ENCODE measurements at places on chromosomes 11 and 22.

- DNase-seq: peak; percentile 79
Measured at GRCh38 chr22:46546466-46547178, 9.2 kb upstream of the CELSR1 start.

- no peak for DNase-seq
Measured at GRCh38 chr11:78209478-78209877, 20.8 kb downstream of the USP35 start.

GRCh38 chr11:120139316-120140069 is 1.6 kb upstream of the TRIM29 start:
- no peak for DNase-seq

DNA sequence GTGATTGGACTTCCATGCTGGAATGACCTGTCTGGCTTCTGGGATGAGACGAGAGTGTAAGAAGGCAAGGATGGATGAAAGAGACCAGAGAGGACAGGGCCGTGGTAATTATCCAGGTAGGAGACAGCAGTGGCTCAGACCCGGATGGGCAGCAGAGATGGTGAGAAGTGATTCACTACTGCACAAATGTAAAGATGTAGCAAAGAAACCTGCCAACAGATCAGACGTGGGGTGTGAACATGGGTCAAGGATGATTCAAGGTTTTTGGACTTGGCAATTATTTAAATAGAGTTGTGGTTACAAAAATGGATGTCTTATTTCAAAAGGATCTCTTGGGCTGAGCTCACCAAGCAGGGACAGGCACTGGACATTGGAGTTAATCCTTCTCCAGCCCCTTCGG is 32.7 kb downstream of the RIBC2 start:
- peak; percentile 38 for DNase-seq

GRCh38 chr11:93743291-93743690 is 1.8 kb downstream of the C11orf54 start:
- no peak for DNase-seq

GRCh38 chr11:121715405-121715804 is 262.6 kb upstream of the SORL1-AS1 start:
- DNase-seq: no peak

- DNase-seq: no peak
Measured at GRCh38 chr22:40705918-40706682, 26.8 kb downstream of the MCHR1 start.

- no peak for DNase-seq
Measured at GRCh38 chr22:41672780-41673509, 15.7 kb downstream of the SNU13 start.

GRCh38 chr22:50276143-50276542 is 6.0 kb upstream of the MAPK11 start:
- DNase-seq: peak; percentile 51

DNA sequence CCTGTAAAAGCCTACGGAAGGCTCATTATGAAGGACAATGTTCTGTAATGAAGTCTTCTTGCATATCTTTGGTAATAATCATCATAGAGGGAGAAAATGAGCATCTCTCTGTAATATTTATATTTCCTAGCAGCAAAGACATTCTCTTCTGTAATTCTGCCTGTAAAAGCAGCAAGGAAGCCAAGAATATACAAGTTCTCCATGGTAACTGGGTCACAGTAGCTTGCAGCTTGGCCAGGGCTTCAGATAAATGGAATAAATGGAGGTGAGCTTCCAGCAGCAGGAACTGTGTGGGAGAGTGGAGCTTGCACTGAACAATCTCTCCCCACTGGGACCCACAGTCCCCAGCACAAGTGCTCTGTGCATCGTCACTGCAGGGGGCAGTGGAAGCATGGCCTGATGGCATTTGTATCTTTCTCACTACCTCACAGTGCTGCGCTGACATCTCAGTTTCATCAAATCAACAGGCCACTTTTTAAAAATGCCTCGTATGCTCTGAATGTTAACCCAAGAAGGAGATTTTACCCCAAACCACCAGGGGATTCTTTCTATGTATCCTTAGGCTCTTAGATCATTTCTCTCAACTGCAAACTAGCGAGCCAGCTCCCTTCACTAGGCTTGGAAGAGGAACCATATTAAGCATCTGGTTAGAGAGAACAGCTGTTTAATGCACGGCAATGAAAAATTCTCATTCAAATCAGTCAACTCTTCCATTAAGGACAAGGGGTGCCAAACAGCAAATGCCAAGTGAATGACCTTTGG is 1059.7 kb downstream of the OPCML start:
- peak; percentile 6 for DNase-seq

GRCh38 chr11:45624095-45624494 is 41.3 kb downstream of the CHST1 start:
- DNase-seq: no peak

GRCh38 chr22:46954781-46955180 is 192.3 kb downstream of the TBC1D22A start:
- no peak for DNase-seq

DNA sequence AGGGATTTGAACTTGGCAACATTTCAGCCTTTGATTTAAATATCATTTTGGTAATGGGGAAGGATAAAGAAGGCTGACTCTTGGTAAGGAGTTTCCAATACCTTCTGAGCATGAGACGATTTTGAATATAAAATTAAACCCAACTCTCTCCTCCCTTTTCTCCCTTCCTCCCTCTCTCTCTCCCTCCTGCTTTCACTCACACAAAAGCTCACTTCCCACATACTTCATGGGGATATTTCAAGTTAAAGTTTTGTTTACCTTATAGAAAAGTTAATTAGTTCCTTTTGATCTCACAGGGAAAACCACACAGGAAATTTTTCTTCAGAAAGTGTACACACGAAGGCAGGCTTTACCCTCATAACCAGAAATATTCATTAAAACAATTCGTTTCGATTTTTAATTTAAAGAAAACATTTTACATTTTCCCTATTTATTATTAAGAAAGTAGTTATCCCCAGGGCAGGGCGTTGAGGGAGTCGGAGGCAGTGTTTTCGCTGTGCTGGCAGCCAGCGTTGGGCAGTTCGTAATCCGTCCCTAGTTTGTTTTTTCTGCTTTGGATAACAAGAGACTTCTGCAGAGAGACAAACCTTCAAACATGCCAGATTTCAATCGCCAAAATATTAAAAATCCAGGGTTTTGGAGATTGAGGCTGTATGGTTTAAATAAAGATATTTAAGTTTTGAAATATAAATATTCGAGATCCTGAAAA is 25.3 kb upstream of the ALX4 start:
- no peak for DNase-seq

GRCh38 chr11:78214331-78215194 is 25.8 kb downstream of the USP35 start:
- no peak for DNase-seq

- no peak for DNase-seq
Measured at GRCh38 chr11:27482793-27483192, 10.2 kb upstream of the LGR4 start.
